H7 (cell line): ENCODE measurements at places on chromosomes 2 and 18. TPM values are rescaled to one million over a fixed set of nuclear protein-coding genes. Genes with fewer than 3 reads are reported as not detected.

- no peak for DNase-seq
Measured at GRCh38 chr2:150586858-150587257, 99.4 kb upstream of the RND3 start.

IL1R1 gene
- total RNA-seq = 0.04 and 1.0 TPM in 2 replicates

- no peak for DNase-seq
Measured at GRCh38 chr18:71583252-71583651, 960.9 kb downstream of the CBLN2 start.

DNA sequence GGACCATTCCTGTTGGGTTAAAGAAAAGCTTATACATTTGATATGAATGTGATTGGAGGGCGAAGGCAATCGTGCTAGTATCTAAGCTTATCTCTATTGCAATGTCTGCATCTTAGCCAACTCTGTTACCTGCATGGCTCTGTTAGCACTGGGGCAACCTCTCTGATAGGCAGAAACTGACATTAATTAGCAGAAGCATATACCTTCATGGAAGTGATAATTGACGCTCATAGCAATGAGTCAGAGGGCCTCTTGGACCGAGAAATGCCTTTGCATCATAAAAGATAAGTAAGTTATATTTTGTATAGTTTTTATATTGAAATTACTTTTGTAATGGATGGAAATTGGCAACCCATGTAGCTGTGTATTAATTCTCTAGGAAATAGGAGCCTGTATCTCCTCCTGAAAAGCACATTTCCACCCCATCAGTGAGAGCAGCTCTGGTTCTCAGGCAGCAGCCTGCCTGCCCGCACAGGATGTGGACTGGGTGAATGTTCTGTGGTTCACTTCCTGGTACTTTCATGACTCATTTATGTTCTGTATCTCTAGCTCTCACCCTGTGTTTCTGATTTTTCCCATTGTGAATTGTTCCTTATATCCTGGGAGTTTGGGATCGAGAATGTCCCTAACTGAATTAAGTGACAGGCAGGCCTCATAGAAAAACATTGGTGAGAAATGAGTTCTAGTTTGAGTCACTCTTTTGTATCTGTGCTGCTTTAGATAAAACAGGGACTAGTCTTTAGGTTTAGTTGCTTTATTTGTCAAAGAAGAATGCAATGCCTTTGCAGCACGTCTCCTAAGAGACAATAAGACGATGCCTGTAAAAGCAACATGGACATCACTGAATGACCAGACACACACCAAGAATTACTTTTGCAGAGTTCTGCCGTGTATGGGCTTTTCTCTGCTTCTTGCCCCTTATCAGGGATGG, 344.9 kb downstream of the DCDC2C start:
- DNase-seq = no peak
